ENCODE measurements at places on chromosomes 2 and 18. TPM values are rescaled to one million over a fixed set of nuclear protein-coding genes. Genes with fewer than 3 reads are reported as not detected.

The DNAH7 gene
- 0.19 TPM for total RNA-seq

The C2orf81 gene
- 1.1 TPM for total RNA-seq

The CCDC141 gene
- total RNA-seq: 0.19 TPM

The REEP1 gene
- total RNA-seq: under 0.01 TPM

The MSTN gene
- total RNA-seq: 0.56 TPM

The TRIP12 gene
- total RNA-seq: 256 TPM

The OXER1 gene
- total RNA-seq: not detected

The ATF2 gene
- total RNA-seq: 38.9 TPM

The COLEC11 gene
- total RNA-seq: 1.2 TPM

The PCARE gene
- not detected for total RNA-seq

The ZSCAN30 gene
- 13.8 TPM for total RNA-seq

The TMBIM1 gene
- total RNA-seq: 124 TPM

The CAMKMT gene
- total RNA-seq: 6.8 TPM

The BCL2 gene
- total RNA-seq: 1.5 TPM

The CXCR2 gene
- not detected for total RNA-seq

The ASB18 gene
- not detected for total RNA-seq

The FAM228A gene
- 0.85 TPM for total RNA-seq

The LHCGR gene
- not detected for total RNA-seq
